ENCODE measurements at places on chromosomes 4 and X.

- DNase-seq = no peak
Observed at GRCh38 chrX:15714529-15714928, 23.5 kb upstream of the CA5B start.

GRCh38 chr4:152109531-152110509, 349.0 kb upstream of the GATB start:
- DNase-seq = peak; percentile 19

GRCh38 chr4:89724716-89725115, 112.2 kb downstream of the SNCA start:
- no peak for DNase-seq

DNA sequence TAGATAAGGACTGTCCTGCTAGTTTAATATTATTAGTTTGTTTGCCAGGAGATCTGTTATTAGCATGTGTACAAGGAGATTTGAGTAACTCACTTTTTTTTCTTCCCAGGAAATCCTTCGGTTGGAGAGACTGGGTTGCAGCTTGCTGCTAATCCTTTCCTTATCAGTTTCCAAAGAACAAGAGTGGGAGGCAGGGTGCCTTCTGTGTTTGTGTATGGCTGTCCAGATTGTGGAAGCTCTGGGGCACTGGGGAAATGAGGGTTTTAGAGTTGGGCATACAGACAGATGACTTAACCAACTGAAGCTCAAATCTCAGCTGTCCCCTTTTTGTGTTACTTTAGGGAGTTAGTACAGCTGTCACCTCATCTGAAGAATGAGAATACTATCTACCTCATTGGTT, 12.6 kb upstream of the SUPT20HL1 start:
- no peak for DNase-seq

GRCh38 chr4:164536814-164537213, 217.1 kb upstream of the SMIM31 start:
- no peak for DNase-seq

DNA sequence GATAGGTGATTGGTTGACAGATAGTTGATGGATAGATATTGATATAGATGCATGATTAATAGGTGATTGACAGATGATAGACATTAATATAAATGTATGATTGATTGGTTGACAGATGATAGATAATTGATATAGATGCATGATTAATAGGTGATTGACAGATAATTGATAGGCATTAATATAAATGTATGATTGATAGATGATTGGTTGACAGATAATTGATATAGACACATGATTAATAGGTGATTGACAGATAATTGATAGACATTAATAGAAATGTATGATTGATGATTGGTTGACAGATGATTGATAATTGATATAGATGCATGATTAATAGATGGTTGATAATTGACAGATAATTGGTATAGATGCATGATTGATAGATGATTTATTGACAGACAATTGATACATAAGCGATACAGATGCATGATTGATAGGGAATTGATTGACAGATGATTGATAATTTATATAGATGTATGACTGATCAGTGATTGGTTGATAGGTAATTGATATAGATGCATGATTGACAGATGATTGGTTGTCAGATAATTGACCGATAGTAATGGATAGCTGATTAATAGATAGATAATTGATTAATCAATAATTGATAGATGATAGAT, 44.9 kb upstream of the PPP2R3B start:
- DNase-seq = no peak

- no peak for DNase-seq
Observed at GRCh38 chr4:71186257-71186565, 152.6 kb upstream of the SLC4A4 start.

- DNase-seq = no peak
Observed at GRCh38 chrX:110966839-110967238, 129.2 kb upstream of the PAK3 start.

GRCh38 chrX:67787196-67787595, 243.4 kb downstream of the AR start:
- no peak for DNase-seq

DNA sequence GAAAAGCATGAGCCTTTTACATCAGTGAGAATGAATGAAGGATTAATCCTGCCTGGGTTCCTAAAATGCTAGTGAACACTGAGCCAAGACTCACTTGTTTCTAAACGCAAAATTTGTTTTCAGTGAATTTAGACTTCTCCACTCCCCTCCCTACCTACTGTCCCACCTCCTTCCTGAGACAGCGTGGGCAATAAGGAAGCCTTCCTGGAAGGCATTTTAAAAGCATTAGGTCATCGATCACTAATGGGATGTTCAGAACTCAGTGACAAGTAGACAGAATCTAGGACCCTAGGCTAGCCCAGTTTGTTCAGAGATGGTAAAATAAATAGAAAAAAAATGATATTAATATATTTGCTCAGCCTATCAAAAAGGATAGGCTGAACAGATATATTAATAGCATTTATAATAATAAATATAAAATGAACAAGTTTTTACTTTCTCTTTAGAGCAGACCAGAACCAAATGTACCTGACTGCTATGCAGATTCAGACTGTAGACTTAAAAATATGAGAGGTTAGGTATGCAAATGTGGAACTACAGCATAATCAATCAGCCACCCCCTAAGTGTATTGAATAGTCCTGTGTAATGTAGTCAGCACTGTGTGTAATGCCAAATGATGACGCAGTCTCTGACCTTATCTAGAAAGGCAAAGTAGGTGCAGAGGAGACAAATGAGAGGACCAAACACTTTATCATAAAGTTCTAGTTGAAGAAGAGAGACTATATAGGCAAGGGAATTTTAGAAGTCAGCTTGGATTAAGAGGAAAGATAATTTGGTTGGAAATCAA, 331.1 kb downstream of the GPAT3 start:
- DNase-seq = no peak

DNA sequence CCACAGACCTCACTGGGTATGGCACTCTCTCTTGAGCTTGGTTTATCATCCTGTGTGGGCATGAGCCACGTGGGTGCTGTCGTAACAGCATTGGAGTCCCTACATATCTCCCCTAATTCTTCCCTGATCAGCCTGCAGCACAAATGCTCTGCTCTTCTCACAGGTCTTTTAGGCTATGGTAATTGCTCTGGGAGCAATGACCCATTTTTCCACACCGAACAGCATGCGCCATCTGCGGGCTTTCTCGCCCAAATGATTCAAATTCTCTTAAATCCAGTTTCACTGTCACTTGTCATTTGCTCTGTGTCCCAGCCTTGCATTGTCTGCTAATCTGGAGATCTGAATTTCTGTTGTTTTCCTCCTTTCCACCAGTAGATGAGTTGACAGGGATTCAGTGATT, 48.9 kb upstream of the GATB start:
- no peak for DNase-seq

DNA sequence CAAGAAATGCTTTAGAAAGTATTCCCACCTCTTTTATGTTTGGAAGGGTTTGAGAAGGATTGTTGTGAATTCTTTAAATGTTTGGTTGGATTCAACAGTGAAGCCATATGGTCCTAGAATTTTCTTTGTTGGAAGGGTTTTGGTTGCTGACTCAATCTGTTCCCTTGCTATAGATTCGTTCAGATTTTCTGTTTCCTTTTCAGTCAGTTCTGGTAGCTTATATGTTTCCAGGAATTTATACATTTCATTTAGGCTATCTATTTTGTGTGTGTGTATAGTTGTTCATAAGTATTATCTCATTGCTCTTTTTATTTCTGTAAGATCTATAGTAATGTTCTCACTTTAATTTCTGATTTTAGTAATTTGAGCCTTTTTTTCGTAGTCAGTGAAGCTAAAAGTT, 114.4 kb downstream of the MSN start:
- no peak for DNase-seq

GRCh38 chrX:153885968-153886903, at the start of gene L1CAM:
L1CAM (minus strand) TSS chrX:153886173; CDS start chrX:153875836, 10,337 bp downstream.
- no peak for DNase-seq

DNA sequence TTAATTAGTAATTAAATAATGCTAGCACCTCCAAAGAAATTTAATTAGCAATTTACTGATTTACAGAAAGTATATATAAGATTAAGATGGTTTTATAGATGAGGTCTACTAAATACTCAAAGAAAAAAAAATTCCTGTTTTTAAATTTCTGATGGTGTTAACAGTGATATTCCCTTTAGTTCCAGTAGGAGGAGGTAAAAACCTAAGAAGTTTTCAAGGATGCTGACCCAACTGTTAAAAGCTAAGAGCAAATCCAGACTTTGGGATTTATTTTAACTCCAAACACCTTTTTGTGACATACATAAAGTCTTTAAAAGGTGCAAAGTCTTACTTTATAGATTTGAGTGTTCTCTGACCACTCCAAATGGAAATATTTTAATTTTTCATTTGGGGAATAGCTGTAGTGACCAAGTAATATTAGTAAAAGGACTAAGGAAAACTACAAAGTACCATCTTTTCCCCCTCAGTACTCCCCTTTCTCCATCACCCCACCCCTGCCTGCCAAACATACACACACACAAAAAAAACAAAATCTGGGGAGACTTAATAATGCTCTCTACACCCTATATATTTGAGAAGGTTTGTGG, 34.2 kb upstream of the CSN1S1 start:
- no peak for DNase-seq

DNA sequence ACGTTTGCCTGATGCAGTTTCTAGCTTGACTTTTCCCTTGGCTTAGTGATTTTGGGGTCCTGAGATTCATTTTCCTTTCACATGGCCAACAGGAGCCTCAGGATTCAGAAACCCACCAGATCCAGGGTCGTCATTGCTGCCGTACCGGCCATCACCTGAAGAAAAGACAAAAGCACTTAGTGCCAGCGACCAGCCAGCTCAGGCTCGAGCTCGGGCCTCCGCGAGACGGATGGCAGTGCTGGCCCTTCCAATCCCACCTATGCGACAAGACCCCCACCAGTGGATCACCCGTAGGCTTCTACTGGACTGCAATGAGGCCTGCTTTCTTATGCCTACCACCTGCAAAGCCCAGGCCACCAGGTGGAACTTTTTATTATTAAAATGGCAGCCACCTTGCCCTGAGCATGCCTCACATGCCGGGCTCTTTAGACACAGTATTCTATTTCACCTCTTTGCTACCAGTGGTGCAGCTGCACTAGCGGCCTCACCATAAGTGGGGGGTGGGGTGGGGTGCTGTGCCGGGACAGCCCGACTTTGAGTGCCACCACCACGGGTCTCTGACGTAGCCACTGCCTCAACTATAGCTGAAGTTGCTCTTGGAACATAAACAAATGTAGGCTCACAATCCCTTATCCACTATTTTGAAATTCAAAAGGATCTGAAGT, 84.3 kb downstream of the MTMR1 start:
- DNase-seq = no peak

- DNase-seq = no peak
Observed at GRCh38 chrX:132958091-132958703, at the start of gene HS6ST2. HS6ST2 (minus strand) TSS chrX:132958629.

GRCh38 chrX:86148594-86148993, 343 bp downstream of the DACH2 start:
- DNase-seq = no peak

DNA sequence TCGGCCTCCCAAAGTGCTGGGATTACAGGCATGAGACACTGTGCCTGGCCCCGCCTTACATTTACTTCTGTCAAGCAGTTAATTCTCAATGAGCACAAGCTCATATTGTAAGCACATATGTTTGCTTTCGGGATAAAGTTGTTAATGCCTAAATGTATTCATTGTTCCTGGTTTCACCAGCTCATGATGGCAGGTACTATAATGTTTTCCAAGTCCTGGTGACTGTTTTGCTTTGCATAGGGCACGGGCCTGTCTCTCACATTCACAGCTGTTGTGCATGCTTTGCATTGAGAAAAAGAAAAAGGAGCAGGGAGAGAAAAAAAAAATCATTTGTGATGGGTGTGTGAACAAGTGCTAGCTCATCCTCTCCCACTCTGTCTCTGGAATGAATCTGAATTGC, 661.2 kb upstream of the TENM3 start:
- no peak for DNase-seq

DNA sequence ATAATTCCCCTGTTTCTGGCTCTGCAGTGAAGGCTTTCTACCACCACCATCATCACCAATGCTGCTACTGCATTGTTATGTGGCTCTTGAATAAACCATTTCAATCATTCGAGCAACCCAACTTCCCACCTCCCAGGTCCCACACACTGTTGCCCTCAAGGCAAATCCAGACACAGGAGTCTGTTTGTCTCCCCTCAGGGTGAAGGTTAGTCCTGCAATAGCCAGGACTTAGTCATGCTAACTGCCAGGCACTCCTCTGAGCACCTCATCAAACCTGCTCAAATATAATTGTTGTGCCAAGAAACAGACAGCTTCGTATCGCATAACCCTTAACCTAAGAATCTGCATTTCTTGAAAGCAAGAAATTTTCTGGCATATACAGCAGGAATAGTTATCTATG, 213.2 kb downstream of the KDR start:
- DNase-seq = no peak

DNA sequence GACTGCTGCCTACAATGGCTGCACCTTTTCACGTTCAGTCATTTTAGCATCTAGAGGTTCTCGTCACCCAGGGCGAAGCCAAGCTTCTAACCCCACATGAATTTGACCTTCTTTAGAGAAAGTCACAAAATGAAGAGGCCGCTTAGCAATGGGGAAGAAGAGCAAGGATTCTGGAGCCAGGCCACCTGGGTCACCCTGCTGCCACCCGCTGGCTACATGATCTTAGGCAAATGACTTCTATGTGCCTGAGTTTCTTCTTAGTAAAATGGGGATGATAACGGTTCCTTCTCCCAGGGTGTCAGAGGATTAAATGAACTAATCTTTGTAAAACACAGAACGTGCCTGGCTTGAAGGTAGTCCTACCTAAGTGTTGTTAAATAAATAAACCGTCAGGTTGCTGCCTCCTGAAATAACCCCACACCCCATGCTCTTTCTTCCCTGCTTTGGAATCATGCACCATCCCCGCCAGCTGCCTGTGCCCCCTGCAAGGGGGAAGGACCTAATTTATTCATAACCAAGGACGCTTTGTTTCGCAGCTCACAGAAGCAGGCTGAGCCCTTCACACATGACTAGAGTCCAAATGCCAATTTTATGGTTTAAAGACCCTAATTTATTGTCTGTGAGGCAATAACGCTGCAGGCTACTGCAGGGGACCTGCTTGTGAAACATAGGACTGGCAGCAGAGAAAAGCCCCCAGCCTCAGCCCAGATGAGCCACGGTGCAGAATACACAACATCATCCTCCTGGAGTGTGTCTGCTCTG, 28.6 kb upstream of the NSG1 start:
- DNase-seq = no peak

- peak; percentile 71 for DNase-seq
Observed at GRCh38 chrX:38117485-38117884, 103.2 kb downstream of the SRPX start.

- no peak for DNase-seq
Observed at GRCh38 chr4:109738104-109738872, 8.4 kb upstream of the PLA2G12A start.

Measured in mucosa of gallbladder (tissue), 1 donor.